ENCODE measurements at places on chromosomes 4 and X.

DNA sequence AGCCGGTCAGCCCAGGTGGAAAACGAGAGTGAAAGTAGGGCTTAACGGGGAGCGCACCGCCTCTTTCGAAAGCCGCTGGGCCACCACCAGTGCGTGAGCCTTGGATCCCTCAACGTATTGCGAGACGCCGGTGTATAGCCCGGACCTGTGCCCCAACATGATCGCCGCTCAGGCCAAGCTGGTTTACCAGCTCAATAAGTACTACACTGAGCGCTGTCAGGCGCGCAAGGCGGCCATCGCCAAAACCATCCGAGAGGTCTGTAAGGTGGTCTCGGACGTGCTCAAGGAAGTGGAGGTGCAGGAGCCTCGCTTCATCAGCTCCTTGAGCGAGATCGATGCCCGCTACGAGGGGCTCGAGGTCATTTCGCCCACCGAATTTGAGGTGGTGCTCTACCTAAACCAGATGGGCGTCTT is 929 bp downstream of the MAB21L2 start:
- DNase-seq, result no peak

DNA sequence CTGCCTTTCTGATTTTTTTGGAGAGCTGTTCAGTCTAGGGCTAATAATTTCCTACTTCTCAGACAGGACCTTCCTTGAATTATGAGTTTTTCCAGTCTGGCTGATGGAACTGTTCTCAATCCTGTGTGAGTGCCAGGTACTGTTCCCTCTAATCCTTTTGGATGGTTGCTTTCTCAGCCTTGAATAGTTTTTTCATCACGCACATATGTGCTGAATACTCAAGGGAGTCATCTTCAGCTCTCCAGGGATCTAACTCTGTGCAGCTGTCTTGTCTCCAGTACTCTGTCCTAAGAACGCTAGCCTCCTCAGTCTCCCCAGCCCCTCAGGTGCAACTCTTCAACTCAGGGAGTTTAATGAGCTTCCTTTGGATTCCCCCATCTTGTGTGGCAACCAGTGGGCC is 93.2 kb downstream of the GASK1B start:
- peak; percentile 57 for DNase-seq

DNA sequence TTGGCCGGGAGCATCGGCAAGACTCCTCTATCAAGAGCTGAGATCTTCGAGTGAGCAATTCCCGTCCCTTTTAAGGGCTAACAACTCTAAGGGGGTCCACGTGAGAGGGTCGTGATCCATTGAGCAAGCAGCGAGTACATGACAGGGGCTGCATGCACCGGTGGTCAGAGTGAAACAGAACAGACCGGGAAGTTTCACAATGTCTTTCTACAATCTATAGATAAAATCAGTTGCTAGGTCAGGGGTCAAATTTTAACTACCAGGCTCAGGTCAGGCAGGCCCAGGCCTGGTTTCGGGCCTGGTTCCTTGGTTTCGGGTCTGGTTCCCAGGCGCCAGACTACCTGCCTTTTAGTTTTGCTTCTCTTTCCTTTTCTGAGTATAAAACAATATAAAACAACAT is 160.1 kb downstream of the PTCHD1 start:
- no peak for DNase-seq

- no peak for DNase-seq
These were observed 18.1 kb upstream of the EXOC1L start for GRCh38 chr4:55801498-55801897.

- no peak for DNase-seq
These were observed 149.3 kb upstream of the TENM3 start for GRCh38 chr4:182093935-182094334.

DNA sequence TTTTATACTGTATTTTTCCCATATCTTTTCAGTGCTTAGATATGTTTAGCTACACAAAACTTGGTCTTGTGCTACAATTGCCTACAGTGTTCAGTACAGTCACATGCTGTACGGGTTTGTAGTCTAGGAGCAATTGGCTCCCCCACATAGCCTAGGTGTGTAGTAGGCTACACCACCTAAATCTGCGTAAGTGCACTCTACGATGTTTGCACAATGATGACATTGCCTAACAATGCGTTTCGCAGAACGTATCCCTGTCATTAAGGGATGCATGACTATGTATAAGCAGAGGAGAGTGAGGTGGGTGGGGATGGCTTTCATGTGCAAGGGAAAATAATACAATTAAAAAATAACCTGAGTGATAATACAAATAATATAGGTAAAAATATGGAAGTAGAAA is 131.4 kb downstream of the GBA3 start:
- no peak for DNase-seq

DNA sequence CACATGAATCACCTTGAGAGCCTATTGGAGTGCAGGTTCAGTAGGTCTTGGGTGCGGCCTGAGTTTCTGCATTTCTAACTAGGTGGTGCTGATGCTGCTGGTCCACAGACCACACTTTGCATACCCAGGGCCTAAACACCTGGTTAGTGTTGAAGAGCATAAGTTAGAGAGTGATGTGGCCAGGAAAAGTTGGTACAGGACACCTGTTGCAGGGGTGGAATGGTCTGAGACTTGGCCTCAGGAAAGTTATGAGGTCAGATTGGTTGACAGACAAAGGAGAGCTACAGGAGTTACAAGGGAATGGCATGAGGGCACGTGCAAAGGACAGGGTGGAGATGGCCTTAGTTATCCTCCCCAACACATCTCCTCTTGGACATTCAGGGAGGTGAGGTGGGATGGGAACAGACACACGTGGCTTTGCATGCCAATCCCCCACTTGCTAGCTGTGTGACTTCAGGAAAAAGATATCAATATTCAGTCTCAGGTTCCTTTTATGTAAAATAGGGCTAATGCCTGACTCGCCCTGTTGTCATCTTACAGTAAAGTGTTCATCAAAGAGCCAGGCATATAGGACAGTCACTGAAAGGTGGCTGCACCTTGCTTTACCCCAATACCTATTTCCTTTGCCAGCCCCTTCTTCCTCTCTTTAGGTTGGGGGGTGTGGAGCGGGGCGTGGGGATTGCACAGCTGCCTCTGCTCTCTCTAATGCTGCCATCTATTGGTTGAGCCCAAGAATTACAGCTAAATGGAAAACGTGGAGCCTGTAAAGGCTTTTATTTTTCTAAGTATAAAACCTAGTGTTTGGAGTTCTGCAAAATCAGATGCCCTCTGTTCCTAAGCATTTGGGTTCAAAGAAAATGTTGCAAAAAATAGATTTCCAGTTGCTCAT is 47.5 kb downstream of the ATG4A start:
- DNase-seq, result peak; percentile 44

- no peak for DNase-seq
These were observed 193.1 kb downstream of the SLIT2 start for GRCh38 chr4:20444599-20445337.

DNA sequence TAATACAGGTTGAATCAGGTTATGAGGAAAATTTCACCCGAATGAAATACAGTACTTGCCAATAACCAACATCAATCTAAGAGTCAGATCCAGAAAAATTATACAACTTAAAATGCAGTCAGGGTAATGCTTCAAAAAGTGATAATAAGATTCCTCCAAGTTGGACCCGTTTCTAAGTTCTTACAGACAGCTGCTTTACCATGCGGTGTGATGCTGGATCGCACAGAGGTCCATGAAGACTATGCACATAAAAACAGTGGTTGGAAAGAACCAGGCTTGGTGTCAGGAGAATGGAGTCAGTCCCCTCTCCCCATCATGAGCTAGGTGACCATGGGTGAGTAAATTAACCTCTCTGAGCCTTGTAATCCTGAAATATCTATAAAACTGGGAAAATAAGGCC is 261.3 kb downstream of the QDPR start:
- DNase-seq, result no peak

GRCh38 chr4:90715242-90715641 is 588.0 kb downstream of the CCSER1 start:
- DNase-seq, result peak; percentile 41

DNA sequence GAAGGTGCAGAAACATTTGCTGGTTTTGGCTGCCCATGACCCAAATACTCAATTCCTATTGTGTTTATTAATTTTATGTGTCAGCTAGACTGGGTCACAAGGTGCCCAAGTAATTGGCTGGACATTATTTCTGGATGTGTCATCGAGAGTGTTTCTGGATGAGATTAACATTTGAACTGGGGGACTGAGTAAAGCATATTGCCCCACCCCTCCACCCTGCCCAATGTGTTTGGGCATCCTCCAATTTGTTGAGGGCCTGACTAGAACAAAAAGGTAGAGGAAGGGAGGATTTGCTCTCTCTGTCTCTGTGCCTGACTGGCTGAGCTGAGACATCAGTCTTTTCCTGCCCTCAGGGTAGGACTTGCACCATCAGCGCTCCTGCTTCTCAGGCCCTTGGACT is 29.7 kb upstream of the LCORL start:
- no peak for DNase-seq

DNA sequence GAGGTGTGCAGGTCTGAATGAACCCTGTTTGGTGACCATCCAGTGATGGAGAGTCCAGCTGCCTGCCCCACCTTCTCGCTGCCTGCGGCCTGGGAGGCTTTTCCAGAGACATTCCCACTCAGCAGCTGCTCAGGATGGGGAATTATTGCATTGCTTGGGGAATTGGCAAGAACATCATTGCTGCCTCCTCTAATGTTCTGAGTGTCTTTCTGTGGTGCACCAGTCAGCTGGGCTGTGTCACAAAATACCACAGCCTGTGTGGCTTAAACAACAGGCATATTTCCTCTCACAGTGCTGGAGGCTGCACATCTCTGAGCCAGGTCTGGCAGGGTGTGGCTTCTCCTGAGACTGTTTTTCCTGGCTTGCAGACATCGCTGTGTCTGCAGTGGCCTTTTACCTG is 86.8 kb upstream of the AFAP1 start:
- DNase-seq, result no peak

- DNase-seq, result no peak
These were observed 285.3 kb upstream of the RASGEF1B start for GRCh38 chr4:81756973-81757372.

DNA sequence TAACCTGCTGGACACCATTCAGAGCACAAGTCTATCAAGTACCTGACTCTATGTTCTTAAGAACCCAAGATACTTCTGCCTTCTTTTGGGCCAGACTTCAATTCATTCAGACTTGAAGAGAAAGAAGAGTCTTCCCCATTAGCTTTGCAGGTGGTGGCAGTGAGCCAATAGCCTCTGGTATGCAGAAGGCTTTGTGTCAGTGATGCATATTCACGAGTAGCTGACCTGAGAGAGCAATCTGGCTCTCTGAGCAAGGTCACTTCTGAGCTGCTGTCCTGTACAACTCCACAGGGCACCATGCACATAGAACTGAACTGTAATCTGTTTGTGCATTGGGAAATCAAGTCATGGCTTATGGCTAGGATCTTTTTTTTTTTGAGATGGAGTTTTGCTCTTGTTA is 39.9 kb upstream of the SPINK2 start:
- no peak for DNase-seq

All from D341Med (cell line).